Left ventricle myocardium superior (tissue), 1 donor: ENCODE measurements at places on chromosomes 1 and 21.

DNA sequence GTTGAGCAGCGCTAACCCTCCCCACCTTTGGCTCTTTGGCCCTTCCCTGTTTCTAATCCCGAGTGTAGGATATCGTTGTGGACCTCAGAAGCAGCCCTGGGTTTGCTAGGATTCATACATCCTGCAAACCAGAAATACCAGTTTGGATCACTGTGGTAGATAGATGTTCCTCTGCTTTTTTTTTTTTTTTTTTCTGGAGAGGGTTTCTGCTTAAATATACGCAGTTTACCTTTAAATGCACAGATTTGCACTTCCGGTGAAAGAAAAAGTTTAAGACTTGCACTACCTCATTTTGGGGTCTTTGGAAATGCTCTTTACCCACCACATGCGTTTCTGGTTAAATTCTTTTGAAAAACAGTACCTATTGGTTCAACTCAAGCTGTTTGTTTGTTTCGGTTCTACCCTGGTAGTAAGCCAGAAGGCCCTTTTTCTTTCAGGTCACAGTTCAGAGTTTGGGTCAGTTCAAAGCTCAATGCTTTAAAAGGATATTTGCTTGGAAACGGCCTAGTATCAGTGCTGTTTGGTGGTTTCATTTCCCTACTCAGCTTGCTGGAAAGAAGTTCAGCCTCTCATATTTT lies 908 bp downstream of the DDI2 start:
- DNase-seq = no peak

GRCh38 chr1:1347026-1347595 lies 2.1 kb downstream of the DVL1 start:
- peak; percentile 28 for DNase-seq

- DNase-seq = no peak
Measured at GRCh38 chr1:25794325-25794724, 5.7 kb upstream of the SELENON start.

GRCh38 chr1:58848818-58849411 lies 65.1 kb upstream of the JUN start:
- DNase-seq = peak; percentile 71

DNA sequence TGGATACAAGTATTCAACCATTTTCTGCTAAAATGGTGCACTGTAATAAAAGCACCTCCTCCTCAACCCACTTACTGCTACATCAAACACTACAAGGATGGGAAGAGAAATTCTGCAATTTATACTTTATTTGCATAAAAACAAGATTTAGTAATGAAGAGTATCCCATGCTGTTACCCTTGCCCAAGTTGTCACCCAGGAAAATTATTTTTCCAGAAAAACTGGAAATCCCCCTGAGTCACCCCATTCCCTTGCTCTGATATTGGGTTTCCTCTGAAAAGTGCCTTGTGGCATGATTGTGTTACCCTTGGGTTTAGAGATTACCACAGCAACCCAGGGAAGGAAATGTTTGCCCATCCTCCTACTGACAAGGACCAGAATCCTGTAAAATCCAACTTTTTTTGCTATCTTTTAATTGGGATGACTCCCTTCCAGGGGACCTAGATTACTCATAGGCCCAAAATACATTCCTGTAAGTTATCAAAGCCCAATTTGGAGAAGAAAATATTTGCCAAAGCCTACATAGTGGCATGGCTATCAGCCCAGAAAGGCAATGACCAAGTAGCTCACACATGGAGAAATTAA lies 16.5 kb upstream of the ZC3H11B start:
- no peak for DNase-seq

GRCh38 chr1:16167331-16168143 lies 11.7 kb upstream of the EPHA2 start:
- DNase-seq = no peak

DNA sequence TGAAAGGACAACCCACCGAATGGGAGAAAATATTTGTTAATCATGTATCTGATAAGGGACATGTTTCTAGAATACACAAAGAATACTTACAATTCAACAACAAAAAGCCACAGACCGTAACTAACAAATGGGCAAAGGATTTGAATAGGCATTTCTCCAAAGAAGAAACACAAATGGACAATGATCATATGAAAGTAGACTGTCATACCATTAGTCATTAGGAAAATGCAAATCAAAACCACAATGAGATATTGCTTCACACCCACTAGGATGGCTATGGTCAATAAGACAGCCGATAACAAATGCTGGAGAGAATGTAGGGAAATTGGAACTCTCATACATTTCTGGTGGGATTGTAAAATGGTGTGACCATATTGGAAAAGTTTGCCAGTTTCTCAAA lies 367.2 kb upstream of the SGIP1 start:
- DNase-seq = no peak

DNA sequence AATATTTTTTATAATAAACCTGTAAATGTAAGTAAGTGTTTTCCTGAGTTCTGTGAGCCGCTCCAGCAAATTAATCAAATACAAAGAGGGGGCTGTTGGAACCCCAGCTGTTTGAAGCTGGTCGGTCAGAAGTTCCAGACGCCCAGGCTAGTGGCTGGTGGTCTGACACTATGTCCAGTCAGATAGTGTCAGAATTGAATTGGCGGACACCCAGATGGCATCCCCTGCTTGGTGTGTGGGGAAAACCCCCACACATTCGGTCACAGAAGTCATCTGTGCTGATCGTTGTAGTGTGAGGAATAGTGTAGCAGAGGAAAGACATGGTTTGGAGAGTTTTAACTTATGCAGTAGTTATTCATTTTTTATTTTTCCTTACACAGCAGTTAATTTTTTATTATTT lies 32.4 kb downstream of the TBCE start:
- no peak for DNase-seq

- peak; percentile 70 for DNase-seq
Measured at GRCh38 chr1:12658531-12659453, 14.9 kb downstream of the AADACL4 start.

DNA sequence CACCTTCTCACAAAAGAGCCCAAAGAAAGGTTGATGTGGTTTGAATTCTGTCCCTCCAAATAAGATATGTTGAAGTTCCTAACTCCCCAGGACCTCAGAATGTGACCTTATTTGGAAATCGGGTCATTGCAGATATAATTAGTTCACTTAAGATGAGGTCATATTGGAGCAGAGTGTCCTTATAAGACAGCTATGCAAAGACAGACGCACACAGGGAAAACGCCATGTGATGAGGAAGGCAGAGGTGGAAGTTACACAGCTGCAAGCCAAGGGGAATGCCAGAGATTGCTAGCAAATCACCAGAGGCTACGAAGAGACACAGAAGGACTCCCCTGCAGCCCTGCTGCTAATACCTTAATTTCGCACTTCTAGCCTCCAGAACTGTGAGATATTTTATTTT lies 5.2 kb upstream of the ABCB10 start:
- no peak for DNase-seq

DNA sequence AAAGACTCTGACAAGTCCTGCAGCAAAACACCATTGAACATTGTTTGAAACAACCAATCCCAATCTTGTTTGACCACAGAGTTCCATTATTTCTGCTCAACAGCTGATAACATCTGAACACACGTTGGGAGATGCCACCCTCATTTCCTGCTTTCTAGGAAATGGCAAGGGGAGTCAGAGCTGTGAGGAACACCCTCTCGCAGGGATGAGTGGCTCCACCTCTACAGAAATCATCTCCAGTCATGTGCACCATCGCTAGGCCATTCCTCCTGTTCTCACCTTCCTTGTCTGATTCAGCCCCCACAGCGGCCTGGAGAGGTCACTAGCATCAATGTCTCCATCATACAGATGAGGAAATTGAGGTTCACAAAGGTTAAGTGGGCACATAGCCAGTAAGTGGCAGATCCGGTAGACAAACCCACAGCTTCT lies 22.4 kb upstream of the RUNX3 start:
- DNase-seq = no peak
